ENCODE measurements at places on chromosomes 2 and 18. TPM values are rescaled to one million over a fixed set of nuclear protein-coding genes. Genes with fewer than 3 reads are reported as not detected.

DNA sequence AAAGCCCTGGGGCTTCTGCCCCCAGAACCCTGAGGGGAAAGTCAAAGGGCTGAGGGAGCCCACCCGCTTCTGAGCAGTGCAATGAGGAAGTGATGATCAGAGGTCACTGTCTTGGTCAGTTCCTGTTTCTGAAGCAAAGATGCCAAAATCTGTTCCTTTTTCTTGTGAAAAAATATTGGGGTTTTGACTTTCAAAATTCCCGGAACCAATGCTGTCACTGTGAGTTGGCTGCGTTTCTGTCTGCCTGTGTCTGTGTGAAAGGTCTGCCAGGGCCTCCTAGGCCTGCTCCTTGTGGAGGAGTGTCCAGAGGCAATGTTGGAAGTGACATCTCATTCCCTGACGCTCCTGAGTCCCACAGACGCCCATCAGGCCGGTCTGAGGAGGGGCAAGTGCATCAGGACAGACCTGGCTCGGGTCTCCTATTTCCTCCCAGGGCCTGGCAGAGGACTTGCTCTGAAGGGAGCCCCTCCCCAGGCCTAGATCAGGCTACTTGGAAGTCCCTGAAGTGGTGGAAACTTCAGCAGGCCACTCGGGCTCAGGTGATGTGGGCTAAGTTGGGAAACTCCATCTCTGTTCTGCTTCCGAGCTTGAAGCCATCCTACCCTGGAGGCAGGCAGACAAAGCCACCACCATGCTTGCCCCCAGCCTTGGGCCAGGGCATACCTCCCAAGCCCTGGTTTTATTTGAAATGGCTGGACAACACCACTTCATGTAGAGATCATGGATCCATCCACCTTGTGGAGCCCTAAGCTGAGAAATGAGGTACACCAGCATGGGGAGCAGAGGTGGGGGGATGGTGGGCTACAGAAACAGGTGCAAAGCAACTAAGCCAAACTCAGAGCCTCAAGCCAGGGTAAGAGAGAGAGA lies 51.0 kb downstream of the PKDCC start:
- peaks cover 54% of the 10 kb centered on the region for H3K4me1 ChIP-seq
- H3K27me3 ChIP-seq, result no peaks in the 10 kb centered on the region
- peaks cover 10% of the 10 kb centered on the region for H3K36me3 ChIP-seq
- H3K4me3 ChIP-seq, result no peak overlapping the region
- no peak for DNase-seq

GRCh38 chr2:22703286-22703920 lies 681.6 kb upstream of the KLHL29 start:
- H3K4me1 ChIP-seq, result no peaks in the 10 kb centered on the region
- H3K36me3 ChIP-seq, result peaks cover 2% of the 10 kb centered on the region
- H3K27me3 ChIP-seq, result no peaks in the 10 kb centered on the region
- DNase-seq, result no peak

DNA sequence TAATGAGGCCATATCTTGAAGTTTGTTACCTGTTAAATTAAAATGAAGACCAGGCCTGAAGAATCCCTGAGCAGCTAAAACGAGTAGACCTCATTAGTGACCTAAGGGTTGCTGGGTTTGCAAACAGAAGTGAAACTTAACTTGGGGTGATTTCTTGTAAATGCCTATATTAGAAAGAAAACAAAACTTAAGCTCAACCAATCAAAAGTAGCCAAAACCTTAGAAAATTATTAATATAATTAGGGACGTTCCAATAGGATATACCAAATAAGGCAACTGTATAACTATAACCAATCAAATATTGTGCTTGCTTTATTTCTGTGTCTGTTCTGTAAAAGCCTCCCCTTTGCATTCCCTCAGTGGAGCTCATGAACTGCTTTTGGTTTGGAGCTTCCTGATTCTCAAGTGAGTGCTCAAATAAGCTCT lies 137.9 kb upstream of the VRK2 start:
- DNase-seq, result no peak
- H3K4me1 ChIP-seq, result no peaks in the 10 kb centered on the region
- H3K27ac ChIP-seq, result peak overlapping the region; percentile 38
- no peak overlapping the region for H3K4me3 ChIP-seq
- H3K36me3 ChIP-seq, result no peaks in the 10 kb centered on the region

GRCh38 chr2:157874997-157875640 lies 1.0 kb downstream of the ACVR1 start:
- peak overlapping the region; percentile 96 for H3K27ac ChIP-seq
- peak overlapping the region; percentile 88 for H3K4me3 ChIP-seq
- H3K4me1 ChIP-seq, result peaks cover 74% of the 10 kb centered on the region
- peaks cover 7% of the 10 kb centered on the region for H3K36me3 ChIP-seq
- H3K27me3 ChIP-seq, result no peaks in the 10 kb centered on the region

DNA sequence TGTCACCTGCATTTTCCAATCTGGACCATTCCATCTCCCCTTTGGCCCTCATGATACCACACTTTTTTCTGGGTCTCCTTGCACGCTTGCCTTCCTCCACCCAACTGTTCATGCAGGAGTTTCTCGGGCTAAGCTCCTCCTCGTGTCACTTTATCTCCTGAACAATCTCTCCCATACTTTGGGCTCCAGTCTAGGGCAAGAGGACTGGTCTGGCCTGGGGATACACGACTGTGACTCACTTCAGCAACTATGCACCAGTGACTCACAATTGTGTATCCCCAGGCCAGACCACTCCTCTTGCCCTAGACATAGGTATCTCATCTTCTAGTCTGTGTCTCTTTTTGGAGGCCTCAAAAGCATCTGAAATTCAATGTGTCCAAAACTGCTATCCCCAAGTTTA lies 149.4 kb upstream of the PTPRM start:
- H3K27ac ChIP-seq, result no peak overlapping the region
- H3K36me3 ChIP-seq, result no peaks in the 10 kb centered on the region
- H3K4me1 ChIP-seq, result no peaks in the 10 kb centered on the region
- no peaks in the 10 kb centered on the region for H3K27me3 ChIP-seq

GRCh38 chr18:55355223-55355622 lies 232.8 kb downstream of the TCF4 start:
- no peak for DNase-seq
- H3K4me3 ChIP-seq, result no peak overlapping the region
- H3K27ac ChIP-seq, result no peak overlapping the region
- no peaks in the 10 kb centered on the region for H3K36me3 ChIP-seq

DNA sequence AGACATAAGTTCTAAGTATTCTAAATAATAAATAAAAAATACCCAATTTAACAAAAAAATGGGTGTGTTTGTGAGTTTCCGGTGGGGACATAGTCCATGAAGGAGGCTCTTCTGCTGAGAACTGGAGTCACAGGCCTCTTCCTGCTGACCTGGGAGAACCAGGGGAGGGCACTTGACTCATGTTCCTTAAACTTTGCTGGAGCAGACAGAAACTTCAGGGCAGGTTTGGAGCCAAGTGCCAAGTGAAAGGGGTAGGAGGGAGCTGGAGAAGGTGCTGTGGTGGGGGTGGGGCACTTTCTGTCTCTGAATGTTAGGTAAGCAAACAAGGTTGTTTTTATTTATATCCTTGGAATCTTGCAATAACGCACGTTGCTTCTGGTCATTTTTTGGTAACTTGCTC lies 78.8 kb upstream of the TTN start:
- no peak for DNase-seq
- no peak overlapping the region for H3K4me3 ChIP-seq
- no peaks in the 10 kb centered on the region for H3K27me3 ChIP-seq

GRCh38 chr2:106058469-106059137 lies 135.5 kb downstream of the UXS1 start:
- no peaks in the 10 kb centered on the region for H3K36me3 ChIP-seq
- H3K4me3 ChIP-seq, result peak overlapping the region; percentile 11
- DNase-seq, result no peak
- peaks cover 59% of the 10 kb centered on the region for H3K4me1 ChIP-seq
- H3K27ac ChIP-seq, result no peak overlapping the region

DNA sequence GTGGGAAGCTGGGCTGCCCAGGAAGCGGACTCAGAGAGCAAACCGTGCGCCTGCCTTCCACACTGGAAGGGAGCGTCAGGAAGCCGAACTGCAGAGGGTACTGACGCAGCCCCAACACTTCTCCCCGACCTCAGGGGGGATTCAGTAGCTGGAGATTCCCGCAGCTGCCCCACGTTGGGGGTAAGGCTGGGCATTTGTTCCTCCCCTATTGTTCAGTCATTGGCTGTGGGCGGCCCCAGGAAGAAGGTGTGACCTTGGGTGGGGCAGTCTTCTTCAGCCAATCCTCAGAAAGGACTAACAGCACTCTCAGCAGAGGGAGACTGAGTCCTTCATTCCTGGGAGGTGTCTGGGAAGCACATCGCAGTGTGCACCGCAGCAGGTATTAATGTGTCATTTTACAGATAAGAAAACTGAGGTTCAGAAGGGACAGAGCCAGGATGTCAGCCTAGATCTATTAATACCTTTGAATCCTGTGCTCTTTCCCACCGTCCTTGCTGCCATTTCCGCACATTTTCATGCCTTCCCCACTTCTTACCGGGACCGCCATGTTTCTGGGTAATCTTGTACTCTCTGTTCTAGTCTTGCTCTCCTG lies 12.1 kb upstream of the C18orf32 start:
- no peaks in the 10 kb centered on the region for H3K4me1 ChIP-seq
- H3K27me3 ChIP-seq, result peaks cover 5% of the 10 kb centered on the region
- H3K36me3 ChIP-seq, result no peaks in the 10 kb centered on the region
- DNase-seq, result no peak
- no peak overlapping the region for H3K27ac ChIP-seq

The ADCYAP1 gene
- not detected for total RNA-seq

The UBE2F gene
- total RNA-seq, result 73.6 TPM

The DSG2 gene
- 1.6 TPM for total RNA-seq

The PPM1B gene
- 47.6 TPM for total RNA-seq

The DLX2 gene
- 0.23 TPM for total RNA-seq

The PPP1R1C gene
- not detected for total RNA-seq

The GPR75 gene
- total RNA-seq, result 1.0 TPM

The OSGEPL1 gene
- total RNA-seq, result 10.2 TPM

The IGFBP5 gene
- total RNA-seq, result not detected

The FKBP7 gene
- total RNA-seq, result 2.1 TPM

The BCL11A gene
- total RNA-seq, result 1.2 TPM
